ENCODE measurements at places on chromosomes 12 and 14. TPM values are rescaled to one million over a fixed set of nuclear protein-coding genes. Genes with fewer than 3 reads are reported as not detected.
A peak's percentile ranks its signal among the peaks of the same experiment; 100 is the strongest.

GRCh38 chr12:68240975-68241374 is 12.4 kb downstream of the IL22 start:
- DNase-seq: no peak

DNA sequence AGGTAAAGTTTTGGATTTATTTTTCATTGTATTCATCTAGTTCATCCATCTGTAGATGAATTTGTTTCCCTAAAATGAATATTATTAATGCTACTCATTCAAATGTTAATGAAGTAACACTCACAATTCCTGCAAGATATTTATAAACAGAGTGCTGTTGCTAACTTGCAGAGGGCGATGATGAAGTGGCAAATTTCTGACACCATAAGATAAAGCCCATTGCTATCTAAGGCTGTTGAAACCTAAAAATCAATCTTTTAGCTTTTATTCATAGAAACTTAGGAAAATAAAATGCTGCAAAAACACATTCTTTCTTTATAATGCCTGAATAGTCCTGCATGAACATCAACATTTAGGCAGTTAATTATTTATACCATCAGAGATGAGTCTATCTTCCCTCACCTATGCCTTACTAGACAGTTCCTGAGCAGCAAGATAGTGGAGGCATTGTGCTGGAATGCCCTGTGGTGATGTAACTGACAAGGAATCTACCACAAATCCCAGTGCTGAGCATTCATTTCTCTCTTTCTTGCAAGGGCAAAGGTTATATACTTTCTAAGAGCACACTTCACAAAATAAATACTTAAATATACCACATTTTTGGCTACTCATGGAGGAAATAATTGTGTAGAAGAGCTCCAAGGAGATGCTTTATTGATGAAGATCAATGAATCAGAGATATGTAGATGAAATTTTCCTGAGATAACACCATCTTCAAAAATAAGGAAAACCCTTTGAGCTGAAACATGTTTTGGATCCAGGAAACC is 57.6 kb downstream of the LMNTD1 start:
- DNase-seq: peak; percentile 17

- DNase-seq: peak; percentile 60
Observed at GRCh38 chr14:92880851-92881250, 42.1 kb upstream of the CHGA start.

DNA sequence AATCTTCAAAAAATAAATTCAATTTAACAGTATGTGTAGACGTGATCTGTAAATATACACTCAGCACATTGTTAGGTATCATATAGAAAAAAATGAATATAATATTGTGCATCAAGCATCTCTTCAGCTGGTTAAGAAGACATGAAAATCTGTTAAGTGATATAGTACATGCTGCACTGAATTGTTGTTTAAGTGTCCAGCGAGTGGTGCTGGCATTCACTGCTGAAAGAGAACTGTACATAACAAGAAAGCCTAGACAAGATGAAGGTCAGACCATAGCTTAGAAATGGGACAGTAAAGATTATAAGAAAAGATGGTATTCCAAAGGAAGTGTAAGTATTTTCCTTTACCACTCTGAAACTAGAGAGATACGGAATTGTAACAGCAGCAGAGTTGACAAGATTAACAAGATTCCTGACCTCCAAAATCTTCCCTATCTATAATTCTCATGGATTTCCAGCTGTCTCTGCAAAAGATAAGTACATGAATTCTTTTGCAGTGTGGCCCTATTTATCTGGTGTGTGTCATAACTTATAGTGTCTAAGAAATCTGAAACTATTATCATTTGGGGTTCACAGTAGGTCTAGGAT is 198.6 kb downstream of the FLRT2 start:
- no peak for DNase-seq

ACAD10 gene
- 9.8 TPM for total RNA-seq

CACNA2D4 gene
- not detected for total RNA-seq

GEMIN2 gene
- 61.7 TPM for total RNA-seq

Data from NCI-H460 (cell line).